ENCODE measurements at places on chromosomes 4 and X.

DNA sequence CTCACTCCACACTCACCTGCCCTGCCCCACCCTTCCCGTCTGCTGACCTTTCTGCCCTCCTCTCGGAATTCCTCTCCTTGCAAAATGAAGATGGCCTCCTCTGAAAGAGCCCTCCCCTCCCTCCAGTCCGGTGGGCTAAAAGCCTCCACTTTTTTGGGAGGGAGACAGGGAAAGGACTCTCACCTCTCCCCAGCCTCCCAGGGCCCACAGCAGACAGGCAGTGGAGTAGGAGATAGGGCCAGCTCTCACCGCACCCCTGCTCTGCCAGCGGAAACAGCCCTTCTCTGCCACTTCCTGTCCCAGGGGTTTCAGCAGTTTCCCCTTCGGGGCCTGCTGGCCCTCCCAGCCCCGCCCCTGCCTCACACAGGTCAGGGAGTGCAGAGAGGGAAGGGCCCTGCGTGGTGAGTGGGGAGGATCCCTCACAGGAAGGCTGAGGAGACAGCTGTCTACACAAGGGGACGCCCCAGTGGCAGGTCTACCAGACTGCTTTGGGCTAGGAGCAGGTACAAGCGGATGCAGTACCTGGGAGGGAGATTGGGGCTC is 18.2 kb downstream of the ELF4 start:
- DNase-seq, result no peak

- no peak for DNase-seq
These were observed 12.9 kb upstream of the SMIM10L2A start for GRCh38 chrX:135408794-135409193.

DNA sequence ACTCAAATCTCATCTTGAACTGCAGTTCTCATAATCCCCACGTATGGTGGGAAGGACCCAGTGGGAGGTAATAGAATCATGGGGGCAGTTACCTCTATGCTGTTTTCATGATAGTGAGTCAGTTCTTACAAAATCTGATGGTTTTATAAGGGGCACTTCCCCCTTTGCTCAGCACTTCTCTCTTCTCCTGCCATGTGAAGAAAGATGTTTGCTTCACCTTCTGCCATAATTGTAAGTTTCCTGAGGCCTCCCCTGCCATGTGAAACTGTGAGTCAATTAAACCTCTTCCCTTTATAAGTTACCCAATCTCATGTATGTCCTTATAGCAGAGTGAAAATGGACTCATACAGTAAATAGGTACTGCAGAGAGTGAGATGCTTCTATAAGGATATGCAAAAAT is 1050.6 kb upstream of the GRIA3 start:
- DNase-seq, result no peak

GRCh38 chr4:22911285-22911684 is 218.5 kb downstream of the GBA3 start:
- no peak for DNase-seq

GRCh38 chr4:15344041-15344440 is 83.8 kb upstream of the C1QTNF7 start:
- DNase-seq, result no peak

- no peak for DNase-seq
These were observed 103.9 kb upstream of the MAOA start for GRCh38 chrX:43552156-43552555.

DNA sequence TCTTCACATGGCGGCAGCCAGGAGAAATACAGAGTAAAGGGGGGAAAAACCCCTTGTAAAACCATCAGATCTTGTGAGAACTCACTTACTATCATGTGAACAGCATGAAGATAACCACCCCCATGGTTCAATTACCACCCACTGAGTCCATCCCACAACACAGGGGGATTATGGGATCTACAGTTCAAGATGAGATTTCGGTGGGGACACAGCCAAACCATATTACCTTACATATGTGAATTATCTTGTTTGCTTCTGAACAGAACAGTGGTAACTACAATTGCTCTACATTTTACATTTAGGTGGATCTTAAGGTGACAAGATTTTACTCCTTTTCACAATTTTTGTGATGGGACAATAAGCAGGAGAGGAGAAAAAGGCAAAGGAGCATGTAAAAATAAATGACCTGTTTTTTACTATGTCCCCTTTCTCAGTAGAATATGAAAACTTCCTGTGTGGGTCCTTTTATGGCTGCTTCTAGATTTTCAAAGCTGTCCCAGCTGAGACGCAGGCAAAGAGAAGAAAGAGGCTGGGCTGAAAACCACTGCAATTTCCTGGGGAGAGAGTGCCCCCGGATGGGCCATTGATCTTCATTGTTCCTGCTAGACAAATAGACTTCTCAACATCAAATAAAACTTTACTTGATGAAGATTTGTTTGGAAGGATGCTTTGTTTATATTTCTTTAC is 45.9 kb upstream of the PGM2 start:
- DNase-seq, result no peak

Measured in GOT3 (cell line).